Bladder microvascular endothelial cell (primary cell): ENCODE measurements at places on chromosomes 6 and 20. TPM values are rescaled to one million over a fixed set of nuclear protein-coding genes. Genes with fewer than 3 reads are reported as not detected.

The MUC21 gene
- total RNA-seq = not detected in 2 replicates

The NTSR1 gene
- under 0.01 TPM in 1 of 2 replicates, not detected in the other for total RNA-seq

The EEF1E1 gene
- total RNA-seq = 27.5 and 33.8 TPM in 2 replicates

The SLC2A10 gene
- 3.7 and 10.5 TPM in 2 replicates for total RNA-seq

The AHCY gene
- total RNA-seq = 95.2 and 100 TPM in 2 replicates

The PHACTR1 gene
- 1.9 and 2.7 TPM in 2 replicates for total RNA-seq

The CST1 gene
- 0.16 TPM in 1 of 2 replicates, not detected in the other for total RNA-seq

The PPP1R14C gene
- total RNA-seq = not detected in 2 replicates

The DEFB132 gene
- total RNA-seq = not detected in 2 replicates

The VPS52 gene
- total RNA-seq = 27.5 and 44.3 TPM in 2 replicates

The SEL1L2 gene
- not detected in 2 replicates for total RNA-seq

The RPL7L1 gene
- total RNA-seq = 74.3 and 105 TPM in 2 replicates

The TBXT gene
- not detected in 2 replicates for total RNA-seq

The CASS4 gene
- not detected in 2 replicates for total RNA-seq

The TRDN gene
- total RNA-seq = not detected in 2 replicates

The CCN2 gene
- total RNA-seq = 504 and 1,298 TPM in 2 replicates

The HNF4A gene
- total RNA-seq = under 0.01 TPM in 1 of 2 replicates, not detected in the other

The TULP1 gene
- not detected in 2 replicates for total RNA-seq

The NUS1 gene
- 8.7 and 19.7 TPM in 2 replicates for total RNA-seq

The KHDRBS2 gene
- not detected in 2 replicates for total RNA-seq

The COL20A1 gene
- total RNA-seq = not detected in 2 replicates

The VARS1 gene
- 40.8 and 104 TPM in 2 replicates for total RNA-seq

The GTSF1L gene
- not detected in 2 replicates for total RNA-seq

The ENPP5 gene
- total RNA-seq = not detected in 2 replicates

The GJA10 gene
- total RNA-seq = not detected in 2 replicates

The SLA2 gene
- total RNA-seq = not detected in 2 replicates

The GMNN gene
- 24.9 and 30.1 TPM in 2 replicates for total RNA-seq

The GGTLC1 gene
- total RNA-seq = not detected in 2 replicates

The PLCB4 gene
- 0.65 and 11.9 TPM in 2 replicates for total RNA-seq

The SEMG1 gene
- total RNA-seq = not detected in 2 replicates

The WFDC12 gene
- not detected in 2 replicates for total RNA-seq

The ARMH2 gene
- total RNA-seq = not detected in 2 replicates

The GINM1 gene
- total RNA-seq = 29.8 and 48.5 TPM in 2 replicates

The PROKR2 gene
- total RNA-seq = not detected in 2 replicates

The TINAG gene
- not detected in 2 replicates for total RNA-seq

The CLVS2 gene
- total RNA-seq = not detected in 2 replicates

The OR2J1 gene
- not detected in 2 replicates for total RNA-seq

The MLN gene
- total RNA-seq = not detected in 2 replicates

The TBC1D7 gene
- total RNA-seq = 13.0 and 22.8 TPM in 2 replicates

The LY6G6D gene
- not detected in 2 replicates for total RNA-seq

The TRMT11 gene
- total RNA-seq = 6.6 and 17.2 TPM in 2 replicates

The RGS17 gene
- total RNA-seq = 0.65 and 3.0 TPM in 2 replicates

The CPNE5 gene
- total RNA-seq = 5.8 and 18.1 TPM in 2 replicates

The FOXS1 gene
- total RNA-seq = 0.16 and 0.25 TPM in 2 replicates

The CRISP3 gene
- total RNA-seq = not detected in 2 replicates

The OOEP gene
- not detected in 2 replicates for total RNA-seq

The TRIM10 gene
- not detected in 2 replicates for total RNA-seq

The C6orf52 gene
- 0.32 TPM in 1 of 2 replicates, not detected in the other for total RNA-seq

The HSP90AB1 gene
- total RNA-seq = 374 and 592 TPM in 2 replicates

The OR12D3 gene
- total RNA-seq = not detected in 2 replicates

The SLC9A8 gene
- total RNA-seq = 3.7 and 12.6 TPM in 2 replicates

The TENT5A gene
- total RNA-seq = 0.76 and 1.8 TPM in 2 replicates

The OCSTAMP gene
- not detected in 2 replicates for total RNA-seq
